ENCODE measurements at places on chromosomes 1 and 21. TPM values are rescaled to one million over a fixed set of nuclear protein-coding genes. Genes with fewer than 3 reads are reported as not detected.

DNA sequence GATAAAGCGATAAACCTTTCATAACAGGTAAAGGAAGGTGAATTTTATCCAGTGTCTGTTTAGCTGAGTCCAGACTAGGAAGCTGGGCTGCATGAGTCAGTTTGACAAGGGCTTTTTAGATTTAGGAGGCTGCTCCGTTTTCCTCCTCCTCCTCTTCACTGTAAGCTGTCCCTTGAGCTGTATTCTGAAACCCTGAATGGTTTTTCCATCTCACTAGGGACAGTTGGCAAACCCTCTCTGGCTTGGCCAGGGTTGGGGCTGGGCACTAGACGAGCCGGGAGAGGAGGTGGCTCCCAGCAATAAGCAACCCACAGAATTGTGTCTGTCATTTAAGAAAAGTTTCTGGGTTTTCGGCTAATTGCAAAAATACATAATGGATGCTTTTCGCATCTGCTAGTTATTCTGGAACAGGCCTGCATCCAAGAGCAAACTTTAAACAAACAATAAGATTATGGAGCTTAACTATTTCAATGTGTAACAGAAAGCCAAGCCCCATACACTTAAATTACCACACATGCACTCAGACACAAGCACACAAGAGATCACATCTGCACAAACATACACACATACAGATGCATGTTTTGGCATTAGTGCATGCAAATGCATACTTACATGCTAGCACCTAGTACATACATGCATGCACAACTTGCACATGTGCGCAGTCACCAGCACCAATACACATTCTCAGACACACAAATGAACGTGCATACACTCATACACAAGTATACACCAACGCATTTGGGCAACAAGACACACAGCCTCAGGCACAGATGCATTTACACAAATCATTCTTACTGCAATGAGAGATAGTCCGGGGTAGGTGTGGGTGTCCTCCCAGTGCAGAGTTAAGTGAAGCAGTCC, 27.8 kb upstream of the FOXE3 start:
- ATAC-seq, result no peak

The SLC26A9 gene
- 0.16 TPM for total RNA-seq

The TMPRSS15 gene
- not detected for total RNA-seq

The LORICRIN gene
- not detected for total RNA-seq
